CD8-positive, alpha-beta memory T cell (primary cell): ENCODE measurements at places on chromosomes 16 and 17. TPM values are rescaled to one million over a fixed set of nuclear protein-coding genes. Genes with fewer than 3 reads are reported as not detected.

GRCh38 chr16:65909310-65910050 lies 457.0 kb upstream of the CDH5 start:
- DNase-seq = no peak

- DNase-seq = no peak
These were observed 4.3 kb upstream of the SYNGR2 start for GRCh38 chr17:78163881-78164747.

GRCh38 chr16:79067600-79067999 lies 532.9 kb downstream of the MAF start:
- DNase-seq = no peak

GRCh38 chr17:54180950-54181349 lies 358.2 kb downstream of the KIF2B start:
- DNase-seq = no peak

DNA sequence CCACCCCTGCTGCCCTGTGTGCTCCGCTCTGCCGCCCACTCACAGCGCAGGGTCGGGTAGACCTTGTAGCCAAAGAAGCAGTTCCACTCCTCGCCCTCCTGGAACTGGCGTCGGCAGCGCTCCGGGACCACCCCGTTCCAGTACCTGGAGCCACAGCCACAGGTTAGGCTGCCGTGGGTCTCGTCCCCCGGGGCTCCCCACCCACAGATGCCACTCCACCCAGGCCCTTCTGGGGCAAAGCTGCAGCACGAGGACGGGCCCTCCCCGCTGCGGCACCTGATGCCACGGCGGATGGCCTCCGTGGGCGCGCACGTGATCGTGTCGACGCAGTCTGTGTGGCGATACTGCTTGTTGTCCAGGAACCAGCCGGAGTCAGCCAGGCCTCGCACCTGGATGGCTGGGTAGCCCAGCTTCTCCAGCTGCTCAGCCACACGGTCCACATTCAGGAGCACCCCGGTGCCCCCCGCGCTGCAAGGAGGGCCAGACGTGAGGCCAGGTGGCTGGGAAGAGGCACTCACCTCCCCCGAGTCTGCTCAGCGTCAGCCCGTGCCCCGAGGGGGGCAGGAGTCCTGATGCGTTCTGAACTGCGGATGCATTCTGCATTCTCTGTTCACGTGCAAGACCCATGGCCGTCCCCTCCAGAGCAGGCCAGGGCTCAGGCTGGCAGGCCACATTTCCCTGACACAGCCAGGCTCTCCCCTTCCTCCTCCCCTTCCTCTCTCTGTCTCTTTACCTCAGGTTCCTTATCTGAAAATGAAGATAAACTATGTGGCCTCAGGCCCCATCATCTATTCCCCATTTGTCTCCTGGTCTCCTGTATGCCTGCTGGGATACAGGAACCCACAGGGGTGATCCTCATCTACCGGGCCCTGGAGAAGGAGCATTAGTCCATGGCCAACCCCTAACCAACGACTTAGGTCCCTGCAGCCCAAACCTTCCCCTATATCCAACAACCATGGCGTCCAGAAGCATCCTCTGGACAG lies 4.1 kb downstream of the NOTUM start:
- DNase-seq = no peak

DNA sequence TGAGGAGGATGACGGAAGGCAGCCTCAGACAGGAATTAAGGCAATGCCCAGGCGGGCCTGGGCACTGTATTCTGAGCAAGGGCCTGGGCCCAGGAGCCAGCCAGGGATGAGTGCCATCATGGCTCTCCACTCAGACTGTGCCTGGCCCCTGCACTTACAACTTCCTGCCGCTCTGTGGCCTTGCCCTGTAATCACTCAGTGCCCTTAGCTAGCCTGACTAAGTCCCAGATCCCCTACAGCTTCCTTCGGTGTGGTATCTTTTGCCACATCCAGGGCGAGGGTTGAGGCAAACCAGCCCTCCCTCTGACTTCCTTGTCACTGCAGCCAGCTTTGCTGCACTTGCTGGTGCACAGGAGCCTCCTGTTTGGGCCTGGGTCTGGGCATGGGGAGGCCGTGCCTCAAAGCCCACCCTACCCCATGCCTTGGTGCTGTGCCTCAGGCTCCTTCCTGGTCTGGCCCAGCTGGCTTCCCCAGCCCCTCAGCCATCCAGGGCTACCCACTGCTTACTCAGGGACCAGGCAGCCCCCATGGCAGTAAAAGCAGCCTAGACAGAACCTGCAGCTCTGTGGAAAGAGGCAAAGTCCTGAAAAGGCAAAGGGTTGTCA lies 9.3 kb downstream of the SLC46A1 start:
- DNase-seq = no peak

DNA sequence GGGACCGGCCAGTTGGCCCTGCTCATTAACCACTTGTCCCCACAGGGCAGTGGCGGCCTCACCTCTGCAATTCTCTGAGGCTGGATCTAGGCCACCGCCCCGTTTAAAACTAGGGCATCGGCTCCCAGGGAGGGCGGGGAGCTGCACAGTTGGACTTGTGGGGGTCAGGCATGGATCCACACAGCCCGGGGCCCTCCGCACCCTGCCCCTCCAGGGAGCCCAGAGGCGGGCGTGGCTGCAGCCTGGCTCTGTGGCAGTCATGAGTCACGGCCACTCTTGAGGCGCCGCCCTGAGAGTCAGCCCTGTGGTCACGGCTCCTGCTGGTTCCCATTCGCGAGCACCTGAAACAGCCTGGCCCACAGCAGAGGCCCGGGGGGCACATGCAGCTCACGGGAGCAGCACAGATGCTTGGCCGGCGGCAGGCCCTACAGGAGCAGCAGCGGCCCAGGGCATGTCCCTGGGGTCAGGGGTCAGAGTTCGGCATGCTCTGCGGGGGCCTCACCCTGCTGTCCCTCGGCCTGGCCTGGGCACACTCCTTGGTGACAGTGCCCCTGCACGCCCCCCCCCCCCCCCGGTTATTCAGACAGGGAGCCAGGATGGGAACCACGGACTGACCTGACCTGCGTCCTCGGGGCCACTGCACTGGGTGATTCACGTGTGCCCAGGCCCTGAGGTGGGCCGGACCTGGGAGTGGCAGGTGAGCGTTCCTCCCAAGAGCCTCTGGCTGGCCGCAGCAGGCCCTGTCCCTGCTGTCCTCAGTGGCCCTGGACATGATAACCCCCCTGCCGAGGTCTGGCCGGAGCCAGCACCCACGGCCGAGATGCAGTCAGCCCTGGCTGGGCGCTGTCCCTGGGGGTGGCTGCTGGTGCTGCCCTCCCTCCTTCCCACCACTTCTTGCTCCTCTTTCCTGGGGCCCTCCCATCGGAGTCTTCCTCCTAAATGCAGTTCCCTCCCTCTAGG lies 8.2 kb downstream of the CAPN15 start:
- no peak for DNase-seq

DNA sequence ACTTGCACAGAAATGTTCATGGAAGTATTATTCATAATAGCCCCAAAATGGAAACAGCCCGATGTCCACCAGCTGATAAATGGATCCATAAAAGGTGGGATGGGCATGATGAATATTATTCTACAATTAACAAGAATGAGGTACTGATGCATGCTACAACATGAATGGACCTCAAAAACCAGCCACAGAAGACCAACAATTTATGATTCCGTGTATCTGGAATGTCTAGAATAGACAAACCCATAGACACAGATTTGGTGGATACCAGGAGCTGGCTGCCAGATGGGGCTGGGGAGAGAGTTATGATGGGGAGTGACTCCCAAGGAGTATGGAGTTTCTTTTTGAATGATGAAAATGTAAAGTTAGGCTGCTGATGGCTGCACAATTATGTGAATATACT lies 10.8 kb upstream of the NAGLU start:
- DNase-seq = no peak

DNA sequence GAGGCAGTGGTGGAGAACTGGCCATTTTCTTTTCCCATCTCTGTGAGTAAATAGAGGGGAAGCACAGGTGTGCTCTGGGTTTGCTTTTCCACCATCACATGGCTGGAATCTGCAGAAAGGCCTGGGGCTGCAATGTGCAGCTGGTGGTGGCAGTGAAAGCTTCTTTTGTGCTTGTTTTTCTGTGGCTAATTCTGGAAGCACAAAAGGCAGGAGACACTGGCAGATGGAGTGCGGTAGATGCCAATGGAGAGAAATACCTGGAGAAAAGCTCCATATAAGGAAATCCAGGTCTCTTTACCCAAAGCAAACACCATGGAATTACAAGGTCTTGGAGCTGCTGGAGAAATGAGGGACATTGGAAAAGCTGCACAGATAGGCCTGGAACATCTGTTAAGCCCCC lies 146.9 kb downstream of the HAPSTR1 start:
- DNase-seq = no peak

- DNase-seq = no peak
These were observed 24.0 kb upstream of the CDC42EP4 start for GRCh38 chr17:73335591-73336407.

DNA sequence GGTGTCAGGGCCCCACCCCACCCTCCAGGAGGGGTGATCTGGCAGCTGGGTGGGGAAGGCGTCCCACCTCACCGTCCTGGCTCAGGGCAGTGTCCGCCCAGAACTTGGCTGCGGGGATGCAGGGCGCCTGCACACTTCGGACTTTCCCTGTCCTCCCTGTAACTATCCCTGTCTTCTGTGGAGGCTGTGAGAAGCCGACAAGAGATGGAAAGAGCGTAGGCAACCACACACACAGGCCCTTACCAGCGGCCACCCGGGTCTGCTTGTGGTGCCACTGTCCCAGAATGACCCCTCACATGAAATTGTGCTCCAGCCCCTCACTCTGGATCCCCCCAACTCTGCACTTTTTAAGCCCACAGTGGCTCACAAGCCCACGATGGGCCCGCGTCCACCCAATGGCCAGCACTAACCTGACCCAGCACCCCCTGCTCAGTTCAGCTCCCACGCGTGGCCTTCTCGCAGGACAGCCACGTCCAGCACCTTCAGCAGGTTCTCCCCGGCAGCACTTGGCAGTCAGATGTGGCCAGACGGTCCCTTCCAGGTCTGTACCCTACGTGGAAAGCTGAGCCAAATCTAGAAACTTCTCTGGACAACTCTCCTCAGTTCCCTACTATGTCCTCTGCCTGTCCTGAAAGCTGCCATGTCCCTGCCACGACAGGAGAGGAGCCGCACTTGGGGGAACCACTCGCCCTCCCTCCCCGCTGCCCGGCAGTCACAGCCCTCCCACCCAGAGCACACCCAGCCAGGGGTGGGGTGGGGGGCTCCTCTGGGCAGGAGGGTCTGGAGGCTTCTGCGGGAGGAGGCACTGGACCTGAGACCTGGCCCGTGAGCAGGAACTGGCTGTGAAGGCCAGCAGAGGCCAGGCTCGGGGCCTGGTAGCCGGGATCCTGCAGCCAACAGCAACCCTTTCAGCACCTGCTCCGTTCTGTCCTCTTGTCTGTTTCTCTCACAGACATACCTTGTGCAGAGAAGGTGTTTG lies 38.0 kb downstream of the PEMT start:
- DNase-seq = no peak

DNA sequence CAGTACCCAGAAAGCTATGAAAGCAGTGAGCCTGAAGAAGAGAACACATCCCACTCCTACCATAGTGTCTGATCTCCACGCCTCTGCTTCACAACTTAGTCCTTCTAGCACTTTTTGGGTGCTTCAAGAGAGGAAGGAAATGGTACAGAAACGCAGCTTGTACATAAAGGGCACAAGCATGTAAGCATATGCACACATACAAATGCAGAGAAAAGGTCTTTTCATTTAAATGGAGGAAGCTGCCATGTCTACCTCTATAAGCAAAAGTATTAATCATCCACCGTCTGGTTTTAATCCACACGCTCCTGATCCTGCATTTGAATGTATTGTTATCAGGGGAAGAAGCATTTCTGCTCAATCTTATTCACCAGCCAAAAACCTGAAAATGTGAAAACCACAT lies 100.7 kb downstream of the HIC1 start:
- DNase-seq = no peak

DNA sequence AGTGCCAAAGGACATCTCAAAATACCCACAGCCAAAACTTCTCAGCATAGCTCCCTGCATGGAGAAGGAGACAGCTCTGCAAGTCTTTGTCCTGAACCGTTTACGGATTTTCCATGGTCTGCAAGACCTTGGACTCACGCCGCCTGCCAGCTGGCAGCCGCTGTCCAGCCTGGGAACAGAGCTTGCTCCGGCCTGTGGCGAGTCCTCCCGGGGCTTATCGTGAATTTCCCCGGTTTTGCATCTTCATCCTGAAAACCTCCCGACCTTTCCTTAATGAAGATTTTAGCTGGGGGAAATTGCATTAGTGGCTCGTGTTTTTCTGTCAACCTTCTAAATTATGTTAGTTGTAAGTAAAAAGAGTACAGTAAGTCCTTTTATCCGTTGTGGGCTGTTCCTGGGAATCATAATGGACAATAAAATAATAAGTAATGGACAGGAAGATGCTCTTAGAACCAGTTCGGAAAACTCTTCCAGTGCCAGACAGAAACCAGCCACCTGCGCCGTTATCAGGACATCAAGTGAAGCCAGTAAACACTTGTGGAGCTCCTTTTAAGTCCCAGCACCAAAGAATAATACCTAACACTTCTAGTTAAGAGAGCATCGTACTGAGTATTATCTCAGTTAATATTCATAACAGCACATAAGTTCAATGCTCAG lies 112.4 kb upstream of the NOL11 start:
- DNase-seq = no peak

DNA sequence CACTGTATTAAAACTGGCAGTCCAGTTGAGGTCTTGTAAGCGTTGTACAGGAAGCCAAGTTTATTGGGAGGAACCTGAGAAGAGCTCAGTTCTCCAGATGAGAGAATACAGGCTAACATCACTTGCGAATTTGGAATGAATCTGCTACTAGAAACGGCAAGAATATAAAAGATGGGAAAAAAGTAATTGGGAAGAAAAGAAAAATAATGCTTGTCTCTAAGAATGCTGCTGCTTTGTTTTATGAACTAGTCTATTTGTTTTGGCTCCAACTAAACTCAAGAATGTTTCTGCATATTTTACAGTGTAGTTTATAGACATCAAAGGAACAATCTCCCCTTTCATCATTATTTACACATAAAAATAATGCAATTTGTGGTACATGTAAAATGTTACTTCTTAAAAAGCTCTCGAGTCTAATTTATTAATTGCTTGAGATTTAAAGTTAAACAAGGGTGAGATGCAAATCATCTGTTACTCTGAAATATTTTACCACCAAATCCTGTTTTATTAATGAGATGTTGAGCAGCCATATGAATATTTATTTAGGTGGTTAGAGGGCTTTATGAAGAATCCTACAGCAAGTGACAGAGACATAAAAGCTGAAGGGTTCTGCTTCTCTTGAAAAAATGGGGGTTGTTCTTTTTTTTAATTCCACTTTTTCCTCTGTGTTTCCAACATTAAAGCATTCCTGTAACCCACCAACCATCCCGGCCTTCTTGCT lies 162.1 kb upstream of the AXIN2 start:
- no peak for DNase-seq

GRCh38 chr17:45628019-45628418 lies 137.5 kb upstream of the PLEKHM1 start:
- DNase-seq = no peak

GRCh38 chr16:4574919-4575705 lies 19.0 kb downstream of the C16orf96 start:
- no peak for DNase-seq

Gene SNRNP25
- total RNA-seq = 108 TPM

Gene GDPD3
- 4.7 TPM for total RNA-seq

Gene OR1A1
- total RNA-seq = not detected

Gene CIBAR2
- total RNA-seq = not detected

Gene CSH1
- total RNA-seq = not detected

Gene TK1
- total RNA-seq = 84.4 TPM

Gene ABCA8
- not detected for total RNA-seq
